ENCODE measurements at places on chromosomes 13 and 19.

DNA sequence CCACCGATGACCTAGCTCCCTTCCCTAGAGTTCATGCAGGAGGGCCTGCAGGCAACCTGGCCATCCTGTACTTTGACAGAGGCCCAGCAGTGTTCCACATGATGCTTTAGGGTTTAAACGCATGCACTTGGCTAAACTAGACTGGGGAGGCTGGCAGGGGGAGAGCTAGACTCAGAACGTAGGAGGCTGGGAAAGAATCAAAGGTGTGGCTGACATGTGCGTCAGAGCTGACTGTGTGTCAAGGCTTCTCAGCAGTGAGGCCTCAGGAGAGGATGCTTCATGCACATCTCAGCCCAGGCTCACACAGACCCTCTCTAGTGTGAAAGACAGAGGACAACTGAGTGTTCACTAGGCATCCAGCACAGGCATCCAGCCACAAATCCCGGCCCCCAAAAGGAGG lies 28.7 kb downstream of the DNMT1 start:
- DNase-seq, result no peak

GRCh38 chr13:108402850-108403249 lies 133.3 kb downstream of the TNFSF13B start:
- DNase-seq, result no peak

DNA sequence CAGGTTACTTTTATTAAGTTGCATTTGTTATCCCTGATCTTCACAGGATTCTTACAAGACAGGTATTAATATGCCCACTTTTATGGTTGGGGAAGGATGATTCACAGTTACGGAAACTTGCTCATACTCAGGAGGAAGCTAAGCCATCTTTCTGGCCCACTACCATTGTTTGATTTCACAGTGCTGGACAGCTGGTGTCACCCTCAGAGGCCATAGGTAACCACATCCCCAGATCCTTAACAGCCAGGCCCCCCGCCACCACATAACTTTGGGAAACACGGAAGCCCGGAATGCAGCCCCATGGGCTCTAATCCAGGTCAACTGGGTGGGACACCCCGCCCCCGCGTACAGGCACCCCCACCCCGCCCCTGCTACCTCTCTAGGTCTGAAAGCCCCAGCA lies 119.7 kb downstream of the IRS2 start:
- DNase-seq, result no peak

DNA sequence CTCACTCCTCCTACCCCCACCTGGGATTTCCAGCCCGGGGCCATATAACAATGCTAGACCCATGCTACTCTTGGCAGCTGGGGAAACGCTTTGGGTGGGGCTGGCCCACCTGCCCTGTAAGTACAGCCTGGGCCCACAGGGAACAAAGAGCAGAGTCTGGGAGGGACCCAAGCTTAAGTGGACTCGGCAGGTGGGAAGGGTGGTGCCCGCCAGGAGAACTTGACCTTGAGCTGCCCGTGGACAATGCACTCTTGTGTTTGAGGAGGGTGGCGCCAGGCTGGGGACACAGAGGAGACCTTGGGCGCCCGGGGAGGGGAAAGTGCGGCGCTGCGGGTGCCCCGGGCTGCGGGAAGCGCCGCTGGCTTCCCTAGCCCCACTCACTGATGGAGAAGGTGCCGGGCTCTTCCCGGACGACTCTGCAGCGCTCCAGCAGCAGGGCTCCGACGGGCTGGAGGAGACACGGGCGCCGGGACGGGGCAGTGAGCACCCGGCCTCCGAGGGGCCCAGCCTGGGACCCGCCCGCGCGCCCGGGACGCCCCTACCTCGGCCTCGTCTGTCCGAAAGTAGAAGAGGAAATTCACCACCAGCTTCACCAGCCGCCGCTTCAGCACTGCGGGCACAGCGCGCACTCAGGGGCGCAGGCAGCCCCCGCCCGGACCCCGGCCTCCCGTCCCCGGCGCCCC lies 607 bp downstream of the PLEKHJ1 start:
- DNase-seq, result no peak

- DNase-seq, result no peak
These were observed 3.2 kb upstream of the VSIG10L start for GRCh38 chr19:51345076-51345620.

- DNase-seq, result no peak
These were observed 111.0 kb downstream of the HSPH1 start for GRCh38 chr13:31050486-31051400.

DNA sequence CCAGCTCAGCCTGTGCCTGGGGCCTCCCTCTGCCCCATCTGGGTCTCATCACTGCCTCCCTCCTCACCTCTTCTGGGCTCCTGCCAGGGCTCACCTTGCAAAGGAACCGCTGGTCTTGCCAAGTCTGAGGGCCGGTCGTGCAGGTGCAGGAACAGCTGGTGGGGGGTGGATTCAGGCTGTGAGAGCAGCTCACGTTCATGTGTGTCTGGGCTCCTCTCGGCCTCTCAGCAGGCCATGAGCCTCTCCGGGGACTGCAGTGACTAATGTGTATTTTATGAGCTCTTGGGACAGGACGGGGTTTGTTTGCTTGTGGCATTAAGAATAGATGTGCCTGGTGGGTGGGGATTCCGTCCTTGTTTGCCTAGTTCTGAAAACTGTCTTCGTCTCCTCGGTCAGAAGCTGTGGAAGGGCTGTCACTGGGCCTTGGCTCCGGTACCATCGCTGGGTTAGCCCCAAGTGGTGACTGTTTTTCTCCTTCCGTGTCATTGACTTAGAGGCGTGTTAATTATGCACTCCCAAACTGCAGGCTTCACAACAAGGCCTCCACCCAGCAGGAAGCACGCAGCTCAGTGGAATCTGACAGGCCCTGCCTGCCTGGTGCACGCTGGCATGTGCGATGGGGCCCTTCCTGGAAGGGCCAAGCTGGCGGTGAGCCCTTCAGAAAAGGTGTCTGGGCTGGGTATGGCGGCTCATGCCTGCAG lies 77.6 kb downstream of the KDM4B start:
- no peak for DNase-seq

DNA sequence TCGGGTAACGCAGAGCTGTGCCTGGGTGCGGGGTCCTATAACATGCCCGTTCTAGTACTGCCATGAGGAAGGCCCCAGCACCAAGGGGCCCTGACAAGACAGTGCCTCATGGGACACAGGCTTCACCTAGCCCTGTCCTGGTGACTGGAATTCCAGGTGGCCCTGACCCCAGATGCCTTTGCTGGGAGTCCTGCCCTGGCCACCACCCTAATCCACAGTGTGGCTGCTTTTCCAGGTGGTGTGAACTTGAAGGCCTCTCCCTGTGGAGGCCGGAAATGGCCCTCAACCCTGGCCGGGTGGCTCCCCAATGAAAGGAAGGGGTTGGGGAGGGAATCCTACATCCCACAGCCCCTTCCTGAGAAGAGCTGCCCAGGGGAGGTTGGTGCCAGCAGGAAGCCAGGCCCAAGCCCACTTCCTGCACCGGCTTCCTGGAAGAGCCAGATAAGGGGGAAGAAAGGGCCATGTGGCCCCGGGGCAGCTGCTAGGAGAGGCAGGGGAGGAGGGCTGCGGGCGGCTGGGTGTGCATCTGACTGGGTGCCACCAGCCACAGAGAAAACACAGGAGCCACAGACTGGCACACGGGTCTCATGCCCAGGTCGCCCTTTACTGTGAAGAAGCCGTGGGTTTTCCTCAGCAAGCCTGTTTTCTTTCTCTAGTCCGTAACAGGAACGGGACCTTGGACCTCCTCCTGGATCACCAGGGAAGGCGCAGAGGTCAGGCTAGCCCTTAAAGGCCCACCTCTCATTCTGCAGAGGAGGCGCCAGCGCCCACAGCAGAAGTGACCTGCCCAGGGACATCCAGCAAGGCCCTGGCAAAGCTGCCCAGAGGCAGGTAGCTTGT lies 4.7 kb downstream of the LSM4 start:
- no peak for DNase-seq

DNA sequence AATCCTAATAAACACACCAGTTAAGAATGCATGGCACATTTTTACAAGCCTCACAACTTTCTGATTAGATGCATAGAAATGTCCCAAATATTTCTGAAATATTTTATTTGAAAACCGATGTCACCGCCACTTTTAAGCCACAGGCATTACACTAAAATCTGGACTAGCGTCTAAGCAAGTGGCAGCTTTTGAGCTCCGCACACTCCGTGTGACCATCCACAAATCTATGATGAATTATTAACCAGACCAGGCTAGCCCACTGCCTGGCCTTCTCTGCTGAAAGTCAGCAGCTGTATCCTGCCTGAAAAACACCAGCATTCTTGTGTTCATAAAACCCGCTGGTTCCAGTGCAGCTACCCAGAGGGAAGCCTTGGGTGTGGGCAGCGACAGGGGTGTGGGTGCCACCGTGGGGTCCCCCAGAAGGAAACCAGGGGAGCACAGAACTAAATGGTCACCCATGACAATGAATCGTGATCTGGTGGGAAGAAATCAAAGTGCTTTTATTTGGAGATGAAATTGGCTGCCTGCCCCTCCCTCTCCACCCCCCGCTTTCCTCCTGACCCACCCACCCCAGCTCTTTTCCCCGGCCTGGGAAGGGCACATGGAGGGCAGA lies 13.8 kb downstream of the RASA3 start:
- no peak for DNase-seq

Measured in right renal cortex interstitium (tissue), 3 donors.